Activated CD4-positive, alpha-beta T cell treated with anti-CD3 and anti-CD28 coated beads, Interleukin-2, Interleukin-6, amounts not matched to agents 100 ng/mL and 50 ng/mL, durations not matched to agents 16 hours and 8 hours (primary cell): ENCODE measurements at places on chromosomes 5 and 9.

DNA sequence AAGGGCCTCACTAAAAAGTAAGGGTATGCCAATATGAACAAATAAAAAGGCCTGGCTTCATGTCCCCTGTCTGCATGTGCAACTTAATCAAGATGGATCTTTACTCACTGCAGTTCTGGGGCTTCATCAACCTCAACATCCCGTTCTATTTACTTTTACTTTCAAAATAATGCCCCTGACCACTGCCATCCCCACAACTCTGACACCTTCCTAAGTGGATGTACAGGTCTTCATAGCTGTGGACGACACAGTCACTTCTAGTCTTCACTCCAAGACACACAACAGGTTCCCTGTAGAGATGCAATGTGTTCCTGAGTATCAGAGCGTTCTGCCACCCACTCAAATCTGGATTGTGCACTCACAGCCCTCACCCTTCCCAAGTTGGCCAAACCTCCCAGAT lies 136.1 kb downstream of the ENC1 start:
- DNase-seq: no peak

DNA sequence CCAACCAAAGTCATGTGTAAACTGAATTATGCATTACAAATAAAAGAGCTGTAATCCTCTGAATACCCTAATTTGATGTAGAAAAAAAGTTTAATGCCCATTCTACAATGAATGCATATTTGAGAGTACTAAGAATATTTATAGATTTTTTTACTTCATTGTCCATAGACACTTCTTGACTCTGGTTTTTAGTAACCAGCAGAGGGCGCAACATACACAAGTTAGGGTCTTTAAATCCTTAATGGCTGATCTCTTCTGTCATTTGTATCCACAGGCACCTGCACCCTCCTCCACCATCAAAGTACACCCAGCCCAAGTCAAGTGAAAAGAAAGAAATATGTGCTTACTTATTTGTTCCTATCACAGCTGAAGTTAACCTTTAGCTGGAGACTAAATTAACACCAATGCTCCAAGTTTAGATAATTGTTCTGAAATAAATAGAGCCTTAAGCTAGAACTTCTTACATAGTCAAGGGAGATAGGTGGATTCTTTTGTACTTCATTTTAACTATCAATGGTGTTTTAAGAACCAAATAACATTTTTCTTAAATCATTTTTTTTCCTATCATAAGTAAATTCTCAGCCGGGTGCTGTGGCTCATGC lies 524.2 kb upstream of the DAB2 start:
- DNase-seq: peak; percentile 85

- no peak for DNase-seq
Observed at GRCh38 chr9:116812231-116813030, 125.3 kb downstream of the TRIM32 start.

GRCh38 chr9:81861644-81862043 lies 66.6 kb upstream of the SPATA31D4 start:
- no peak for DNase-seq

DNA sequence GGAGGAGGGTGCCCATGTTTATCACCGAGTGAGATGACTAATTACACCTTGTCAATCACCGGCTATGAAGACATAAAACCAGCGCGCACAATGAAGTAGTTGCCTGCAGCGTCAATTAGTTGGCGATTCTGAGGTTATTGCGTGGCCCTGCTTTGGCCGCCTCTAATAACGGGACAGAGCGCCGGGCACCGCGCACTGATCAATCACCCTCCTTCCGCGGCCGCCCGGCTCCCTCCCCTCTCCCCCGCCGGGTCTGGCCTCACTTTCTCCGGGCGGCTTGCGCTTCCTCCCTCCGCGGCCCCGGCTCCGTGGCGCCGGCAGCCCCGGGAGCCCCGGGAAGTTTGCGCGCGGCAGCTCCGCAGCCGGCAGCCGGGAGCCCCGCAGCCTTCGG lies 3.3 kb upstream of the LHX2 start:
- DNase-seq: peak; percentile 41
